Psoas muscle (tissue), 8 donors: ENCODE measurements at places on chromosomes 11 and 22. TPM values are rescaled to one million over a fixed set of nuclear protein-coding genes. Genes with fewer than 3 reads are reported as not detected.

GRCh38 chr22:19068784-19069271, 53.4 kb downstream of the DGCR2 start:
- DNase-seq, result no peak

DNA sequence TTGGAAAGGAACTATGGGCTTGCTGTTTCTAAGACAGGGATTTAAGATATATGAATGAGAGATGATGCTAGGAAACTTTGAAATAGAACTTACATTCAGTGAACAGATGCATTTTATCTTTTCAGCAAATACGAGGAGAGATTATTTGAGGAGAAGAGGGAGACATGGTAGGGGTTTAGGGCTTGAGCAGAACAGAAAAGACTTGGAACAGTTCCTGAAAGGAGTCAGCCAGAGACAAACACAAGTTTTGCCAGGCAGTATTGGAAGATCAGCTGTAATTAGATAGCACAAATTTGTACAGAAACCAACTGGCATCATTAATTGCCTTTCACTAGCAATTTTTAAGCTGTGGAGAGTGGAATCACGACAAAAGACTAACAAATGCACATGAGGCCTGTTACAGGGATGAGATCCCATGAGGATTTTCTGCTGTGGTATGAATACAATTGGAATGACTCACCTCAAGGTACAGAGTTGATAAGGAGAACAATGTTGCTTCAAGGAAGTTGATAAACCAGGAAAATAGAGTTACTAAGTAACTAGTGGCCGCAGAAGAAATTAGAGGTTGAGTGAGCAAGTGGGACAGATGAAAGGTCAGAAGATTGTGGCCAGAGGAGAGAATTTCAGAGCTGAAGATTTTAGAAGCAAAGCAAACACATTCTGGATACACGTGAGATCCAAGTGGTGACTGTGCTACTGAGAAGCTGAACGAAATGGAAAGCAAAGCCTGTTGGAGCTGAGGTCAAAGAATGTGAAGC, 67.9 kb downstream of the CYB5R2 start:
- DNase-seq, result no peak

DNA sequence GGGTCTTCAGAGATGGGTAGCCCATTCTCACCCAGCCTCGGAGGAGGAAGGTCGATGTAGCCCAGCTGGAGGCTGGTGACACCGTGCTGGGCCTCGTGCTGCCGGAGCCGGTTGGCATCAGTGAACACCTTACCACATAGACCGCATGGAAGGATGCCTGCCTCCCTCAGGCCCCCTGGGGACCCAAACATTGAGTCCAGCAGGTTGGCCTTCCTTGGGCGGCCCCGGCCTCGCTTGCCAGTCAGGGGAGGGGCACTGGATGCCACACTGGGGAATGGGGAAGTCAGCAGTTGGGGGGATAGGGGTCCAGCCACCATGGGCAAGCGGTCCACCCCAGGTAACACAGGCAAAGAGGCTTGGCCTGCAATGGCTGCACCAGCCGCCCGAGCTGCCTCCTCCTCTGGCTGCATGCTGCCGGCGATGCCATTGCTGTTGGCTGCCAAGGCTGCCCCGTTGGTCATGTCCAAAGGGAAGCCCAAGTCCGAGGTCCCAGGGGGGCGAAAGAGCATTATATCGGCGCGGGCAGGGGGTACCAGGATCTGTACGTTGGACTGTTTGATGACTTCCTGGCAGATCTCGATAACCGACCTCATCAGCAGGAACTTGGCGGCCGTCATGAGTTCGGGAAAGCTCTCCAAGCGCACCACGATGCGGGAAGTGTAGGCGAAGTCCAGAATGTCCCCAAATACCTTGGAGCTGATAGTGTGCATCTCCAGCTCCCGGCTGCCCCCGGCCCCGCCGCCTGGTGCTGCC, 1.4 kb downstream of the PATZ1 start:
- peak; percentile 68 for DNase-seq

DNA sequence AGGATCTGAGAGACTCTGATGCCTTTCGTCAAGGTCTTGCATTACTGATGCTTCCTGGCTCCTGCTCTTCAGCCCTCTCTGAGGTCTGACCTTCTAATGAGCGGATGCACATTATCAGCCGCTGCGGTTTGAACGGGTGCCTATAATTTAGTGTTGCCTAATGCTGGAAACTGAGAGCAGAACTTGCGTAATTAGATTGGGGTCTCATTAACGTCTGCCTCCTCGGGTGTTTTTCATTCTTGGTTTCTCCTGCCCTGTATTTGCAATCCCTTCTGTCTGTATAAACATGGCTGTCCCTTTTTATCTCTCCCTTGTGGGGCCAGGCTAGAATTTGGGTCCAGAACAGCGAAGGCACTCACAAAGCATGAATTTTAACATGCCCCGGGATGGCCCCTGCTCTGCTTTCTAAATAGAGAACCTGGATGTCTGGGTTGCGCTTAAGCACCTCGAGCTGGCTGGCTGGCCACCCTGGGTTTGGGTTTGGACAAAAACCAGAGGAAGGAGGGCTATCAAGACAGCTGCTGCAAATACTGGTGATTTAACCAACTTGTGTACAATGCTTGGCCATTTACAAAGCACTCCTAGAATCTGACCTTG, 118.6 kb downstream of the TIMP3 start:
- DNase-seq, result peak; percentile 49

DNA sequence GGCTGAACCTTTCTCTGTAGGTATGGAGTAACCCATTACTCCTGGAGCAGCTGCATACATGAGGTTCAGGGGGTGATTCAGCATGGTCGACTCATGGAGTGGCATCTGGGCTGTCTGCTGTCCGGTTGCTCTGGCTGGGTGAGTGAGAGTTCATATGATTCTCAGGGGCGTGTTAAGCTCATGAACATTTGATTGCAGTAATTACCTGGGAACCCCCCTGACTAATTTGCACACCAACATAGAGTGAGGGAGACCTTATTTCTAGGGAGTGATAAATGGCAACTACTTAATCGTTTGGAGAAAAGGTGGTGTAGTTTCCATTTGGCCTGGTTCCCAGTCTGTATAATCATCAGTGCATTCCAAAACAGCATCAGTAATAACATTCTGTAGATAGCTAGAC, 661.9 kb downstream of the ETS1 start:
- no peak for DNase-seq

DNA sequence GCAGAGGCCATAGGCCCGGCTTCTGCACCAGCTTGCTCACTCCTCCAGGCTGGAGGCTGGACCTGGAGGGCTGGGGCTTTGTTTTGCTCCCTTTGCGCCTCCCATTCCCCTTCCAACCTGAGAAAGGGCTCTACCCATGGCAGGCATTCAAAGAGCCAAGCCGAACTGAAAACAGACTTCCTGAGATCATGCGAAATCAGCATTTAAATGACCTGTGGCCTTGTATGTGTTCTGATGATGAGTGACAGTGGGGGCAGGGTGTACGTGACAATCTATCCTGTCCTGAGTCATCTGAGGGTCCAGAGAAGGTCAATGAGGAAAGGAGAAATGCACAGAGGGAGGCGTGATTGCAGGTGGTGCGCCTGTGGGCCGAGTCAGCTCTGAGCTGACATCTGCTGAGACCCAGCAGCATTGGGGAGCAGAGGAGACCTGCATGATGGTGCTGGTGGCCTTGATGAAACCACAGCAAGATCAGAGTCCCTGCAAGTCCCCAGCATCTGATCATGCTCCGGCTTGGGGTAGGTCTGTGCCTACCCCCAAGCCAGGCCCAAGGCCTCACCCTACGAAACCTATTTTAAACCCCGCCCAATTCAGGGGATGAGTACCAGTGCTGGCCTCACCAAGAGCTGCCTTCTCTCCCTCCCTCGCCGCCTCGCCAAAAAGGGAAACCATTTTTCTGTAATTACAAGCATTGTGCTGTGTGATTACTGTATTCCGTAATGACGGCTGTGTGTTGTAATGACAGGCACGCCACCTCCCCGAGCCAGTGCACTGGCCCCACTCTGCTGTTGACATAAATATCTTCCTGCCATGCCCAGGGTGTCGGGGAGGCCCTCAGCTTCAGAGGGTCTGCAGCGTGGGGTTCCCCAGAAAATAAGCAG, 95.2 kb upstream of the ANO1 start:
- DNase-seq, result no peak

GRCh38 chr11:66002648-66003225, 434 bp downstream of the BANF1 start:
- DNase-seq, result peak; percentile 82

- DNase-seq, result peak; percentile 58
Measured at GRCh38 chr11:128653801-128654231, 40.1 kb upstream of the FLI1 start.

GRCh38 chr22:50255607-50256006, 4.5 kb upstream of the HDAC10 start:
- DNase-seq, result no peak

GRCh38 chr11:107705027-107705426, 6.8 kb downstream of the SLN start:
- DNase-seq, result no peak

GRCh38 chr11:75626889-75627529, 41.8 kb downstream of the MAP6 start:
- no peak for DNase-seq

- no peak for DNase-seq
Measured at GRCh38 chr22:43587574-43587973, 175.8 kb downstream of the MPPED1 start.

DNA sequence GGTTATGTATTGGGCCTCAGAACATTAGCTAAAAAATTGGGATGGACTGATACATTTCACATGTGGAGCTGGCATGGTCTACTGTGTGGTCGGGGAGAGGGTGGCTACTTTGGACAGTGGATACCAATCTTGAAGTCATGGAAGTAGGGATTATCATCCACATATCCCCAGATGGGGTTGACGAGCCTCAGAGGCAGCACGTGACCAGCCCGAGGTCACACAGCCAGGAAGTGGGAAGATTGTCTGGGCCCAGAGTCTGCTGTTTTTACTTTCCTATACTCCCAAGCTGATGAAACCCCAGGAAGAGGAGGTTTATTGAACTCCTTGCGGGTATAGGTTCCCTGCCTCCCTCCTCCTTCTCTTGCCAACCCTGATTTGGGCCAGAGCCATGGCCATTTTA, 92.9 kb downstream of the FBXO7 start:
- no peak for DNase-seq

DNA sequence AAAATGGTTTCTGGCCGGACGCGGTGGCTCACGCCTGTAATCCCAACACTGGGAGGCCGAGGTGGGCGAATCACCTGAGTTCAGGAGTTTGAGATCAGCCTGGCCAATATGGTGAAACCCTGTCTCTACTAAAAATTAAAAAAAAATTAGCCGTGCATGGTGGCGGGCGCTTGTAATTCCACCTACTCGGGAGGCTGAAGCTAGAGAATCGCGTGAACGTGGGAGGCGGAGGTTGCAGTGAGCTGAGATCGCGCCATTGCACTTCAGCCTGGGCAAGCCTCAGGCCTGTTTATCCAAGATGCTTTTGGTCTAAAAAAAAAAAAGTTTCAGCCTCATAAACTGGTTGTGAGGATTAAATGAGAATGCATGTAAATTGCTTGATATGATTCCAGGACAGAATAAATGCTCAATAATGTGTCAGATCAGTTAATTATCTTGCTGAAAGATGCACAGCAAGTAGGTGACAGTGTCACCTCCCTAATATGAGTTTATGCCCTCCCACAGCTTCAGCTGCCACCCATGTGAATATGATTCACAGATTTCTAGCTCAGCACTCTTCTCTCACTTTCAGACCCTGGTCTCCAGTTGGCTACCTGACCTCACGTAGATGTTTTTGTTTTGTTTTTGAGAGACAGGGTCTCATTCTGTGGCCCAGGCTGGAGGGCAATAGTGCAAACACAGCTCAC, 1.1 kb upstream of the ALG8 start:
- DNase-seq, result no peak

DNA sequence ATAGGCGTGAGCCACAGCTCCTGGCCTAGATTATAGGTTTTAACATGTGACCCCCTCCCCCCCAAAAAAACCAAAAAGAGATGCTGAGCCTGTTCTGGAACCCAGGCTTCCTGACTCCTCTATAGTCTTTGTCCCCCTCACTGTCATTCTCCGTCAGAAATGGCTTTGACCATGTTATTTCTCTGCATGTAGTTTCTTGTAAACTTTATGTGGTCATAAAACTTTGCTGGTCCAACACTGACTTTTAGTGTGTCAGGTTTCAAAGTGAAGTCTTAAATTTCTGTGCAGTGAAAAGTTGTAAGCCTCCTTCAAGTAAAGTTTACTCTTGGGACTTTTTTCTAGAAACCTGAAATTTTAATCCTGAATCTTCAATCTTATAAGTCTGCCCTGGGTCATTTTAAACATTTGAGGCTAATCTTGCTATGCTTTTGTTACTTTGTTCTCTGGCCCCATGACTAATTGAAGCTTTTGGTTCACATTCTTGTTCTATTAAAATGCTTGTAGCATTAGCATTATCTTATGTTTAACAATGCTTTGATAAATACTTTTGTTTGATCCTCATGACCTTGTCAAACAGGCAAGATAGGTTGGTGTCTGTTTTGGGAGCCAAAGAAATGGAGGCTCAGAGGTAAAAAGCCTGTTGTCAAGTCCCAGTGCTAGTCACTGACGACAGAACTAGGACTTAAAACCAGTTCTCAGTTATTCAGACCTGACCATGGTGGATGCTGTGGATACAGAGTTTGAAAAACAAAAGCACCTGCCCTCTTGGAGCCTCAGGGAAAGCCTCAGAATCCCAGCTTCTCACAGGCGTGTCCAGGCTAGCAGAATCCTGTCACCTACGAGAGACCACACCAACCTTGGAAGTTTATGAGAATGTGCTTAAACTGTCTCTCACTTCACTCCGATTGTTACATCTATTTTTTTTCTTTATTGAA, 87.7 kb upstream of the HORMAD2 start:
- no peak for DNase-seq

DNA sequence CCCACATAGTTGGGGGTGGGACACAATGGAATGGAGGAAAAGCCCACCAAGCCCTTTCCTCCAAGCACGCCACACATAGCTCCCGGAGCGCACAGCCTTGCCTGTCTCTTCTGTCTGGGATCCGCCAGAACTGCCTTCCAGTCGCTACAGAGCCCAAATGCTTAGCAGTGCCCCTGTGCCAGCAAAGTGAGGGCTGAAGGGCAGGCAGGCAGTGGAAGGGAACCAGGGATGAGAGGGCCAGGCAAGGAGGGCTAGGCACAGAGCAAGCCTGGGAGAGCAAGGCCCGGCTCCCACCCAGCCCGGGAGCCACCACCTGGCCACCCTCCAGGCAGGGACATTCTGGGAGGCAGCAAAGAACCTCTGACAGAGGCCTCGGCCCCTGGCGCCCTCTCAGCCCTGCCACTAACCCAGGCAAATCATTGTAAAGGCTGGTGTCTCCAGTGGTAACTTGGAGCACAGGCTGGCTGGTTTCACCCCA, 32.5 kb downstream of the PPP2R1B start:
- DNase-seq, result peak; percentile 74

- no peak for DNase-seq
Measured at GRCh38 chr22:42907404-42908373, 50.6 kb upstream of the ARFGAP3 start.

GRCh38 chr11:65390996-65391395, 4.6 kb downstream of the FRMD8 start:
- DNase-seq, result no peak

- DNase-seq, result no peak
Measured at GRCh38 chr11:21567645-21568290, 625.1 kb upstream of the ANO5 start.

Gene SAA2
- 35.5 TPM for total RNA-seq

Gene ST14
- 0.51 TPM for total RNA-seq

Gene GP1BB
- not detected for total RNA-seq

Gene PANX2
- 0.25 TPM for total RNA-seq

Gene SMTNL1
- total RNA-seq, result 16.1 TPM

Gene HPS4
- 10.6 TPM for total RNA-seq

Gene FGF3
- total RNA-seq, result not detected

Gene USH1C
- total RNA-seq, result not detected

Gene NRXN2
- total RNA-seq, result 5.2 TPM

Gene MPPED2
- 5.6 TPM for total RNA-seq

Gene CWF19L2
- 8.9 TPM for total RNA-seq

Gene SLC25A45
- total RNA-seq, result 7.5 TPM
